GM13977 (cell line): ENCODE measurements at places on chromosomes 7 and 10.

DNA sequence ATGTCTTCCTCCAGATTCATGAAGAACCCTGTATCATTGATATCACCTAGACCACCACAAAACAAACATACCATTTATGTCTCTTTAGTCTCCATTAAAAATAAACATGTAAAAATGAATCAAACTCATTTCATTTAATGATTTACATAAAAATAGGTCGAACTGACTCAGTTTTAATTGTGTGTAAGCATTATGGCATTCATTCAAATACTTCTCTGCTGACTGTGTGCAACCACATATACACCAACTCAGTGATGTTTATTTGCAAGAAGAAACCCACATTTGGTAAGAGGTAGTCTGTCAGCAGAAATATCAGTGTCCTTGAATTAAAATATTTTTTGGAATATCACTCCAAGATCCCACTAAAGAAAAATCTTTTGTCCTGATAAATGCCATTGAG, 30.5 kb downstream of the ABCB1 start:
- DNase-seq: no peak

- DNase-seq: no peak
Observed at GRCh38 chr7:882336-883035, 6.1 kb downstream of the GET4 start.

- no peak for DNase-seq
Observed at GRCh38 chr7:32047075-32047474, 23.1 kb downstream of the PDE1C start.

- no peak for DNase-seq
Observed at GRCh38 chr7:13790611-13791010, 198.9 kb downstream of the ETV1 start.

DNA sequence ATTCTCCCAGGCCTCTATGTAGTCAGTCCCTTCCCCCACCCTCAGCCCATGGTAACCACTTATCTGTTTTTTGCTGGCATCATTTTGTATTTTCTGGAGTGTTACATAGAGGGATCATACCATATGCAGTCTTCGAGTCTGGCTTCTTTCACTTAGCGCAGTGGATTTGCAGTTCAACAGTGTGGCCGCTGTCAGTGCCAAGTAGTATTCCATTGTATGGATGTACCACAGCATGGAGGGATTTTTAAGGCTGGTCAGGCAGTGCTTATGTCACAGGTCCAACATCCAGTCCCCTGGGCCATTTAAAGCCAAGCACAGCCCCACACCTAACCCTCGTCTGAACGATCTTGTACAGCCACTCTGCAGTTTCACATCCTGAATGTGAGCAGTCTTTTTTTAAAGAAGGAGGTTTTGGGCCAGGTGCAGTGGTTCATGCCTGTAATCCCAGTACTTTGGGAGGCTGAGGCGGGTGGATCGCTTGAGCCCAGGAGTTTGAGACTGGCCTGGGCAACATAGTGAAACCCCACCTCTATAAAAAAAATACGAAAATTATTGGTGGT, 121.8 kb downstream of the CUX1 start:
- no peak for DNase-seq

GRCh38 chr7:132045002-132045401, 488.6 kb upstream of the PODXL start:
- no peak for DNase-seq

GRCh38 chr7:88758381-88759229, 895 bp upstream of the ZNF804B start:
- peak; percentile 17 for DNase-seq

GRCh38 chr10:104056619-104057273, 28.9 kb downstream of the COL17A1 start:
- DNase-seq: no peak

GRCh38 chr10:79396520-79396919, 48.9 kb downstream of the ZCCHC24 start:
- no peak for DNase-seq

DNA sequence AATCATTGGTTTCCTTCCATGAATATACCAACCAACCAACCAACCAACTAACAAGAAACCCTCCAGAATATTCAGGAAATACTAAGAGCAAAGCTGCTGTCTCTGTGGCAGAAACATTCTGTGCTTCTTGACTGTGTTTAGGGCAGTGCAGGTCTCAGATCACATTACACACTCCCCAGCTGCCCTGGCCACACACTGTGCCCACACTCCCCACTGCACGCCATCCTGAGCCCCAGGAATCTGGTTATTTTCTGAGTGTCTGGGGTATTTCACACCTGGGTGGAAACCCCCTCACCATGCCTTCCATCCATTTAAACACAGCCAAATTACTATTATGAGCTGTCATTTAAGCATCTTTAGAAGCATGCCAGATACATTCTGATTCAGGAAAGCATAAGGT, 183.7 kb upstream of the ANK3 start:
- DNase-seq: no peak

GRCh38 chr7:93196336-93196735, 29.9 kb downstream of the HEPACAM2 start:
- DNase-seq: no peak

GRCh38 chr7:1695800-1696454, 25.9 kb downstream of the ELFN1 start:
- no peak for DNase-seq

GRCh38 chr7:142529591-142529990, 219.7 kb upstream of the PRSS1 start:
- DNase-seq: no peak

- DNase-seq: no peak
Observed at GRCh38 chr7:75727881-75728593, 10.7 kb downstream of the HIP1 start.

GRCh38 chr7:74482629-74483401, 29.1 kb downstream of the GTF2IRD1 start:
- no peak for DNase-seq

- no peak for DNase-seq
Observed at GRCh38 chr7:82676777-82677463, 233.3 kb upstream of the CACNA2D1 start.

GRCh38 chr7:88214456-88214855, 5.4 kb downstream of the SRI start:
- no peak for DNase-seq

DNA sequence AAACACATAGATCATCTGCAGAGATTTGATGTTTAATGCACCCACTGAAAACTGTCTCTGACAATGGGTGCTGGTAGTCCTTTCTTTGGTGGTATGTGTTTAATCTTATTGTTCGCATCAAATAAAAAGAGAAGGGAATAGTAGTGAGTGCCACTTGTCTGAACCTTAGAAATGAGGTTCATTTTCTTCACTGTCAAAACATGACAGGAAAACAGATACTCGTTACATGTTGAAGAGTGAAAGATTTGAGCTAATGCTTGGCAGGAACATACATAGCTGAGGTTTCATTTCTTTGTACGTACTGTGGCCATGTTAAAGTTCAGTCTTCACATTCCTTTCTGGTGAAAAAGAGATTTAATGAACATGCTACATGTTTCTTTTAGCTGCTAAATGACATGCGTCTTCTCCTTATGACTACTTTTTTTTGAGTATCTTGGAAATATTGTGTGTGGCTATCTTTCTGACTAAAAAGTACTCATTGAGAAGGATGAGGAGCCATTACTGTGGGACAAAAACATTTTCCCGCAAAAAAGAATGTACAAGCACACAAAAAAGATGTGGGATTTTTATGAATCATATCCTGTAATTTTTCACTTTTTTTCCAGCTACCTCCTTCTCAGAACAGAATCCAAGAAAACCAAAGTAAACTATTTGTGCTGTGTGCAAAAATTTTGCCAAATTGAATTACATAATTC, 108.0 kb downstream of the TWIST1 start:
- DNase-seq: no peak

DNA sequence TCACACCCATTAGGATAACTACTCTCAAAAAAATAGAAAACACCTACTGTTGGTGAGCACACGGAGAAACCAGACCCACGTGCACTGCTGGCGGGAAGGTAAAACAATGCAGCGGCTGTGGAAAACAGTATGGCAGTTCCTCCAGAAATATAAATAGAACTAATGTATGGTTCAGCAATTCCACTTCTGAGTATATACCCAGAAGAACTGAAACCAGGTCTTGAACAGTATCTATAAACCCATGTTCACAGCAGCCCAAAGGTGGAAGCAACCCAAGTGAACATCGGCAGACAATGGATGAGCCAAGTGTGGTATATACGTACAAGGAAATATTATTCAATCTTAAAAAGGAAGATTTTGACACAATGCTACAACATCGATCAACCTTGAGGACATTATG, 164.7 kb downstream of the ZMYND11 start:
- no peak for DNase-seq

DNA sequence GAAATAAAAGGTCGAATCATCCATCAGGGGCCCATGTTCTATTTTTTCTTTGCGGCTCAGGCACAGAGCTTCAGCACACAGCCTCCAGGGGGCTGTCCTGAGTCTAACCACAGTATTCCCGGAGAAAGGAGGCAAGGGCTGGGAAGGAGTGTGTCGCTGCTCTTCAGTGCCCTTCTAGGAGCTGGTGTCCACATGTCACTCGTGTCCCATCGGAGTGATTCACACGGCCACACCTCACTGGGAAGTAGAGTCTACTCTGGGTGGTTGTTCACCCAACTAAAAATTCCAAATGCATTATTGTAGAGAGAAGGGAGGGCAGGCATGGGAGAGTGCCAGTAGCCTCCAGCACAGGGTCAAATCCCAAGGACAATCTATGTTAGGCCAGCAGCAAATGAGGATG, 114.8 kb upstream of the LANCL2 start:
- no peak for DNase-seq

- DNase-seq: no peak
Observed at GRCh38 chr7:93861325-93861949, 29.1 kb downstream of the TFPI2 start.

DNA sequence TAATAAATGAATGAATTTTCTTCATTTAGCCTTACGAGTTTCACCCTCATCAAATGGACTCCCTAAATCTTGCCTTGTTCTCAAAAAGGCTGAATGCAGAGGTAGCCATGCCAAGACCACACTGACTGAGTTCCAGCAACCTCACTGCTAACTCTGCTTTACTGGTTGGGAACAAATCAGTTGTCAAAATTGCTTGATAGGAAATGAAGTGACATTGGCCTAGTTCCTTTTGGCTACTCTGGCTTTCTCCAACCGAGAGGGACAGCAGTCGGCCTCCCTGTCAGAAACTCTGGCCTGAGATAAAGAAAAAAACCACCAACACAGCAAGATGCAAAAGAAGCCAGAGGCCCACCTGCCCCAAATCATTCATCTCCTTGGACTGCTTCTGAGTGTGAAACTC, 87.0 kb downstream of the PPP1R3C start:
- DNase-seq: no peak

DNA sequence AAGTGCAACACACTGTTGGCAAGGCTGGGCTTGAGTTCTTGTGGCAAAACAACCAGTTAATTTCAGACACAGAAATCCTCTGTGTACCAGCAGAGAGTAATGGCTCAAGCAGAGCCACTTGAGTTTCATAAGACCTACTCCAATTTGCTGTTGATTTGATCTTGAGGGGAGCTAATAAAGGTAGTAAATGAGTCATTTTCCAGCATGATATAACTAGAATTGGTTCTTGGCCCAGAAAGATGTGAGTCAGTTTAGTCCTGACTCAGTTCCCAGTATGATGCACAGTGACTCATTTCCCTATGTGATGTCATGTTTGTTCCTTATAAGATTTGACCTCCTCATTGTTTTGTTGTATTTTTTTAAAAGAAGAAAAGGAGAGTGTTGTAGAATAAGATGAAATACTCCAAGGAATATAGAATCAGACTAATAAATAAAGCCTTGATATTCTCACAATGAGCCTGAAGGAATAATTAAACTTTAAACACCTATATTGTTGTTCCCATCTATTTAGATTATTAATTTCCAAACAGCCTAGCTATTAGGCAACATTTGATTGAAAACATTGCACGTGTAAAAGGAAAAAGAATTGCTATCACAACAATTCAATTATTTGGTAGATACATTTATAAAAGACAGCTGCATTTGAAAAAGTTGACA, 186.2 kb downstream of the REEP3 start:
- peak; percentile 63 for DNase-seq

DNA sequence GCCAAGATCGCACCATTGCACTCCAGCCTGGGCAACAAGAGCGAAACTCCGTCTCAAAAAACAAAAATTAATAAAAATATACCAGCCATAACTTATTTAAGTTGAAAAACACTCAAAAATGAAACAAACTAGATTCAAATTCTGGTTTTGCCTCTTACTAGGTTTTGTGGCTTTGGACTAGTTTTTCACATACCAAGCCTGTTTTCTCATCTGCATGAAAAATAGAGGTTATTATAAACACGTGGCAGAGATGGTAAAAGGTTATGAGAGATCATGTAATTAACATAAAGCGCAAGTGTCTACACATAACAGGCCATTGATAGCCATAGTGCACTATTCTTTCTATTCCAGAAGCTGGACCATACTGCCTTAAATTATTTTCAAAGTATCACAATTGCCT, 35.5 kb upstream of the CABCOCO1 start:
- DNase-seq: no peak

DNA sequence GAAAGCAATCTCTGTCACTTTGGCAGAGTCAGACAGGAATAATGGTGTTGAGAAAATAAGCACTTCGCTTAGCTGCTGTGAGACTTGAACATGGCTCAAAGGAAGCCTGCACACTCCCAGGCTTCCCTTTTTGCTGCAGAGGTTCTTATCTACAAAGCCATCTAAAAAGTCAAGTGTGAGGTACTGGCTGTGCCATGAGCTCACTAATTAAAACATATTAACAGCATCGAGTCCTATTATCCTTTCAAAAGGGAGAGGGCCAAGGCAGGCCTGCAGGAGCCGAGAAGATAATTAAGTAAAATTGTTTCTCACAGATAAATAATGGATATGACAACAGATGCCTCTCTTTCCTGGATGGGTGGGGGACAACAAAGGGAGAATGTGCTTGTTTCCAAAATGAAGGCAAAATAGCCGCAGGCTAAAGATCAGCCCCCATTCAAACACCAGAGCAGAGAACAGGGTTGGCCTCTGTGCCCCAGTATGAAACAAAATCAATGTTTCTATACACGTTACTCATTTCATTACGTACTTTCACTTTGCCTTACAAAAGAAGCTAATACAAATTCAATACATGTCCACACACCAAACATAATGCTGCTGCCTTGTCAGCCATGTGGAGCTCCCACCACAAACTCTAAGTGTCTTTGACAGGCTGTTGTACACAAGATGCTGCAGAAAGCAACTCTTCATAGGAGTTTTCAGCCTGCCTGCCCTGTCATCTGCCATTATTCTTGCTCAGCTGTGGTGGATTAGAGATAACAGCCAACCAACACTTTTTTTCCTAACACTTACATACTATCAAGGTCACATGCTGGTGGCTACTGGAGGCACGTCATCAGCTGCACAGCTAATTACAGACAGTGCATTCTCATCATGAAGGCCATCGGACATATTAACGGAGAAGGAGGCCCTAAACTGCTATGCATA, 55.3 kb downstream of the ELAPOR2 start:
- DNase-seq: no peak

DNA sequence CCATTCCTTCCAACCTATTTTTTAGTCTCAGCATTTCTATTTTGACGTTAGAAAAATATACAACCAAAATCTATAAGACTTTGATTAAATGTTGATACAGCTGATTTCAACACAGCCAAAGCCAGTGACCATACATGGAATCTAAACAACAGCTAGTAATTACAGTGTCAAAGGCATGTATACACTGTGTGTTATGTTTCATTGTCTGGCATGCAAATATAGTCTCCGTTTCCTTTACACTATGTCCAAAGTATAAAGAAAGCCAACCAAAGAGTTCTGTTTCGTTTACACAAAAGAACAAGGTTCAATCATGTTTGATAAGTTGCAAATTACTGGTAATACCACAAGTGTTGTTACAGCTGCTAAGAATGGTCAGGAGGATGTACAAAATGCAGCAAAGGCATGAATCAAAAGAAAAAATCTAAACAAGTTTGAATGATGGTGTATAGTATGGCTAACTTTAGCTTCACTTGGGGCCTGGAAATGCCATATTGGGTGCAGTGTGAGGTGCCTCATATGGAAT, 268.3 kb upstream of the FERD3L start:
- no peak for DNase-seq
